Activated naive CD8-positive, alpha-beta T cell treated with anti-CD3 and anti-CD28 coated beads, Interleukin-2, amount 50 U/mL, for 24 hours (primary cell): ENCODE measurements at places on chromosomes 16 and 17.

- DNase-seq: peak; percentile 41
These were observed 5.4 kb downstream of the ATPAF2 start for GRCh38 chr17:18033442-18034099.

DNA sequence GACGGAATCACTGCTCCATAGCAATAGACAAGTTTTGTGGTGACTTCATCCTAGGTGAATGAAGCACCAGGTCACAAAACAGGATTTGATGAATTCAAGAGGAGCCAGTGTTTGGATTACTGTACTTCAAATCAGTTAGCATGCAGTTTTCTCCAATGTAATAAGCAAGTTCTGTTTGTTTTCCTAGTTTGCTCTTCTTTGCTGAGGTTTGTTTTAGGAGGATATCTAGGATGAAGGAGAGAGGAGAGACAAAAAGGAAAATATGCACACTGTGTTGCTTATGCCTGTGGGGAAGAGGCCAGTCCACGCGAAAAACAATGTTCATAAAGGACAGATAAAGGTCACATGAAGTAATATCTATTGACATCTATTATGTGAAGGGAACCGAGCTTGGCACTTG is 9.0 kb downstream of the KRT37 start:
- DNase-seq: no peak

- peak; percentile 75 for DNase-seq
These were observed 118.0 kb upstream of the ZNF469 start for GRCh38 chr16:88264641-88265285.

DNA sequence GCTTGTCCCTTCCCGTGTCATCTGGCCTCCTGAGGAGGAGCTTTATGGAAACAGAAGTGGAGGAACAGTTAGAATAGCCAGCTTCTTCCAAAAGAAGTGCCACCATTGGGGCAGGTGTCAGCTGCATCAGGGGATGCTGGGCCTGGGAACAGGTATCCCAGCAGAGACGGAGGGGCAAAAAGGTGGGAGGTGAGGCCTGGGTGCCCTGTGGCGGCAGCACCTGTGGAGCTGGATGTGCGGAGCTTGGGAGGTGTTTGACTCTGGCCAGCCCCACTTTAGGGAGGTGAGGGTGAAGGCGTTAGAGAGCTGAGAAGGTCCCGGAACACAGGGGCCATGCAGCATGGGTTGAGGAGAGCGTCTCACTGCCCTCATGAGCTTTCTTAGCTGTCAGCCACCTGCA is 5.2 kb downstream of the SMCR8 start:
- DNase-seq: no peak

DNA sequence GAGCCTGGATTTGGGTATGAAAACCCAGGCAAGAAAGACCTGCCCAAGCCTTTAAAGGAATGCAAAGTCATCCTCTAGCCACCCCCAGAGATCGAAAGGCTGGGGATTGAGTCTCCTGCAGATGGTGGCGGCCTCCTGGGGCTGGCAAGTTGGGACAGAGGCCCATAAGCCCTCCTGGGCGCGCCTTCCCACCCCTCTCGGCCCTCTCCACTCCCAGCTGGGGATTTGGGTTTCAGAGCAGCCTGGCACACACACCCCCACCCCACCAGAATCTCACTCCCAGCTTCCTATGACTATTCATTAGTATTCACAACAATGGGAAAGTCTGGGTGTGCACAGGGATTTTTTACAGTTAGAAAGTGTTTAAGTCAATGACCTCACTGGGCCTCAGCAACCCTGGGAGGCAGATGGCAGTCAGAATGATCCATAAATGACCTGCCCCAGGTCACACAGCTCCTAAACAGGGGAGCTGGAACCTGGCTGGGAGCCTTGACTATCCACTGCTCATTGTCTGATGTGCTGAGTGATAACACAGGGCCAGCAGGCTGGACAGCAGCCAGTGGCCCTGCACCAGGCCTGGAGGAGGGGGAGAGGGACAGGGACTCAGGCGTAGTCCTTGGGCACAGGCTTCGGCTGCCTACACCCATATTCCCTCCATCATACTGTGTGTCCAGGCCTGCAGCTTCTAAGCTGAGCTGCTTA is 12.1 kb downstream of the NHERF1 start:
- DNase-seq: no peak

- no peak for DNase-seq
These were observed 287.8 kb upstream of the N4BP1 start for GRCh38 chr16:48897698-48898205.

GRCh38 chr16:81094771-81095251 is 1.4 kb downstream of the GCSH start:
- no peak for DNase-seq

GRCh38 chr16:68910051-68910450 is 66.7 kb downstream of the TANGO6 start:
- DNase-seq: no peak

DNA sequence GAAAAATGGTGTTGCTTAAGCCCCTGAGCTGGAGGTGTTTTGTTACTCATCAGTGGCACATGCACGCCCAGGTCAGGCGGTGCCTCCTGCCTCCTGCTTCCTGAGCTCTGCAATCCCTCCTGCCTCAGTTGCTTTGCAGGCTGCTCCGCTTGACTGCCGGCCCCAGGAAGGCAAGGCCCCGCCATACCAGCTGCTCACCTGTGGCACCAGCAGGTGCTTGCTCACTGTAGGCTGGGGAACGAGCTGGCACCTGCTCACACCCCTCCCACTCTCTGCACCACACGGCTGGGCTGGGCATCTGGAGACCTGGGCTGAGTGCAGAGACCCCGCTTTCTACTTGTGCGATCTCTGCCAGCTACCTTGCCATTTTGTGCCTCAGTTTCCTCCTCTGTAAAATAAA is 200.2 kb downstream of the RBFOX3 start:
- DNase-seq: no peak

GRCh38 chr17:40363111-40363827 is 1.3 kb downstream of the GJD3 start:
- peak; percentile 37 for DNase-seq

GRCh38 chr17:47810200-47810821 is 11.3 kb downstream of the OSBPL7 start:
- no peak for DNase-seq
